D341Med (cell line): ENCODE measurements at places on chromosomes 2 and 18.

DNA sequence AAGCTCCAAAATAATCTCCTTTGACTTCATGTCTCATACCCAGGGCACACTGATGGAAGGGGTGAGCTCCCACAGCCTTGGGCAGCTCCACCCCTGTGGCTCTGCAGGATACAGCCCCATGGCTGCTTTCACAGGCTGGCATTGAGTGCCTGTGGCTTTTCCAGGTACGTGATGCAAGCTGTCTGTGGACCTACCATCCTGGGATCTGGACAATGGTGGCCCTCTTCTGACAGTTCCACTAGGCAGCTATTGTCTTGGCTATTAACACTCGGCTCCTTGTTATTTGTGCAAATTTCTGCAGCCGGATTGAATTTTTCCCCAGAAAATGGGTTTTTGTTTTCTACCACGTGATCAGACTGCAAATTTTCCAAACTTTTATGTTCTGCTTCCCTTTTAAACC, 634.2 kb downstream of the TSN start:
- DNase-seq = no peak

- no peak for DNase-seq
Observed at GRCh38 chr18:8373486-8373885, 235.8 kb upstream of the RAB12 start.

DNA sequence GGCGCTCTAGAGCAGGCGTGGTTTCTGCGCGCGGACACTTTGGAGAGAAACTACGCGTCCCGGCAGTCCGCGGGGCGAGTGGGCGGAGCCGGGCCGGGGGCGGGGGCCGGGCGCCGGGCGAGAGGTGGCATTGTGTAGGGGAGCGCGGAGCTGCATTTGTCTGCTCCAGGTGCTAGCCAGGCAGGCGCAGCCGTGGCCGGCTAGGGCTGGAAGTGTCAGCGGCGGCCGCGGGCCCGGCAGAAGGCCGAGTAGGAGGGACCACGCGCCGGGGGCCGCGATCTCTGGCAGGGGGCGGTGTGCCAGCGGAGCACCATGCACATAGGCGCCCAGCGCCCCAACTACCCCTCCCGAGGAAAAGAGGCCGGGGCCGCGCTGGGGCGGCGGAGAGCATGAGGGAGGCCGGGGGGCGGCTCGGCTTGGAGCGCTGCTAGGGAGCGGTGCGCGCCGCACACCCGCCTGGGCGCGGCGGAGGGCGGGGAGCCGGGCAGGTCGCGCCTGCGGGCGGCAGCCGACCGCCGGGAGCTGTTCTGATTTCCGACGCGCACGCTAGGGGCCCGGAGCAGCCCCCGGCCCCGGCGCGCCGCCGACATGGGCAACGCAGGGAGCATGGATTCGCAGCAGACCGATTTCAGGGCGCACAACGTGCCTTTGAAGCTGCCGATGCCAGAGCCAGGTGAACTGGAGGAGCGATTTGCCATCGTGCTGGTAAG, at the start of gene FMNL2:
Gene FMNL2 (plus strand): TSS at position 159 of the 710 bp plus-strand sequence.
- DNase-seq = peak; percentile 93

DNA sequence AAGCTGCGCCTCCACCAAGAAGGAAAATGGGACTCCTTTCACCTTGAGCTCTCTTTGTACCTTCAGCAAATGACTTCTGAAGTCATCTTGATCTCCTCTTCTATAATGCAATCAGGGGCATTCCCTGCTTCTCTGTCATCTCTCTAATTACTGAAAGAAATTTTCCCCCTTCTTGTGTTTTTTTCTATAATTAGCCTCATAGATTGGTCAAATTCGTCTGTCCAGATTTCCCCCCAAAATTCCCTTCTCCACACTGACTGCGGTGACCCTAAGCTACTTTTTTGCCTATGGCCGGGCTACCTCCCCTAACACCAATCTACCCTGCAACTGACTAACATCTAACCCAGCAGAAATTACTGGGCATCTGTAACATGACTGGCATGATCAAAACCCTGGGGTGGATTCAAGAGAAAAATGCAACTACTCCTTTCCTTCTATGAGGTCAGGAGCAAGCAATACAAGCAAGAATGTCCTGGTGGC, 168.6 kb downstream of the BCL2 start:
- DNase-seq = no peak

- no peak for DNase-seq
Observed at GRCh38 chr2:74525717-74526648, at the start of gene DQX1. Gene DQX1, minus strand, starts transcription at chr2:74526231. Its CDS starts 502 bp downstream, at chr2:74525729.

GRCh38 chr2:39513641-39514094, 76.6 kb upstream of the MAP4K3 start:
- DNase-seq = peak; percentile 58

GRCh38 chr2:36147670-36148390, 207.7 kb upstream of the CRIM1 start:
- no peak for DNase-seq

DNA sequence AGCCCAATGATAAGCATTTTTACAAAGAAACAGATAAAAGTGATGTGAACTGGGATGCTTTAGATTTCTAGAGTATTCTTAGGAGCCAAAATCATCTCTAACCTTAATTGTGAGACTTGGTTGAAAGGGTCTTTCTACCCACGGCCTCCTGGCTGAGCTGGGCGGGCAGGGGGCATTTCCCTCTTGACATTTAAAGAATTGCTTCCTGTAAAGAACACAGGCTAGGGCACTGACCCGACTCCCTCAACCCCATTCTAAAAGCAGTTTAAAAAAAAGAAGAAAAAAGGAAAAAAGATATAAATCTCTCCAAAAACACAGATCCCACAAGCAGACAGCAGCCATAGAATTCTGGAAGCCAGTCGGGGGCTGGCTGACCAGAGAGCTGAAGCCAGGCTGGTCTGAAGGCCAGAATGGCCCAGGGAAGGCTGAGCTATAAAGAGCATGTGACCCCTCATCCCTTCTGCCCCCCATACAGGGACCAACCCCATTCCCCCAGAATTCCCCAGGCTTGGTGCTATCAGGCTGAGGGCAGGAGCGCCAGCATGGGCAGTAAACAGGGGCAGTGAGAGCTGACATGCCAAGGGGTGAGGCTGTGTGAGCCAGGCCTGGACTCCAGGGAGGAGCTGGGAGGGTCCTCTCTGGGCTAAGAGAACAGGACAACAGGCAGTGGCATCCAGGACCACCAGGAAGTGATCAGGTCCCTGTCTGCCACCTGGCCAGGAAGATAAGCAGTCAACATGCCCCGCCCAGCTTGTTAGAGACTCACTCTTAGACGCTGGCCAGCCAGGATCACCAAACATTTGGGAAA, 188.5 kb downstream of the HDAC4 start:
- no peak for DNase-seq

DNA sequence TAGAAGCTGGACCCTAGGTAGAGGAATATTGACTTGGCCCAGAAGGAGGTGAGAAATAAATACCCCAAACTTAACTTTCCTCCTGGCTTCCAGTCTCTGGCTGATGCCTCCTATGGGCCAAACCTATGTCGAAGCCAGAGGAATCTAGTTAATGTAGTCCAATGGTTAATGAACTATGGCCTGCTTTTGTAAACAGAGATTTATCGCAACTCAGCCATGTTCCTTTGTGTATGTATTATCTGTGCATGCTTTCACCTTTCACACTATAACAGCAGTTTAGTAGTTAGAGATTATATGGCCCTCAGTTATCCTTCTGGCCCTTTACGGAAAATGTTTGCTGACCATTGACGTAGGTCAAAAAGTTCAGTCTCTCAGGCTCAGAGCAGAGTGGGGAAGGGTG, 67.3 kb upstream of the BARD1 start:
- no peak for DNase-seq
